ENCODE measurements at places on chromosomes 1 and 21.

- DNase-seq: no peak
Observed at GRCh38 chr1:4690951-4691675, 36.7 kb downstream of the AJAP1 start.

DNA sequence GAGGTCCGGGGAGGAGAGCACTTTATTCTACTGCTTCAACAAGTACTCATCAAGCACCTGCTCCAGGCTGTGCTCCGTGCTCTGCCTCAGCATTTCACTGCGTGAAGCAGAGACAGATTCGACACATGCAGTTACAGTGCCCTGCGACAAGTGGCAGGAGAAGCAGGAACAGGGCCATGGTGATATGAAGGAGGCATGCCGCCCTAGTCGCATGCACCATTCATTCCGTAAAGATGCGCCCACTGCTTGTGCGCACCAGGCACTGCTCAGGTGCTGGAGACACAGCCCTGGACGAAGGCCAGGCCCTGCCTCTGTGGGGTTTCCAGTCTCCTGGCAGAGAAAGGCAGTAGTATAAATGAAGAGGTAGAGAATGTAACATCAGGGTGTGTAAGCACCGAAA is 206.6 kb downstream of the HIVEP3 start:
- DNase-seq: no peak

DNA sequence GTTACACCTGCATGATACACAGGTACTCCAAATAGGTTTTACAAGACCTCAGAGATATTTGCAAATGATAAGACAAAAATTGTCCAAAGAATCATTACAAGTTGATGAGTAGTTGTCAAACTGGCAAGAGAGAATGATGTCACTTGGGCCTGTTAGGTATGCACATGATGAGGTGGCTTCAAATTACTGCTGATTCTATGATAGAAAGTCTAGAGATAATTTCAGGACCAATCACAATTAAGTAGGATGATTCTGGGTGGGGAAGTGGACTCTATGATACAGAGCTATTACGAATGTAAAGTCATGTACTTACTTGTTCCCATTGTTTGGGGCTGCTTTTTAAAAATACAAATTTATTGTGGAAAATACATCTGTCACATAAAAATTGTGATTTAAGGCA is 5.2 kb upstream of the SPRR1B start:
- no peak for DNase-seq

- no peak for DNase-seq
Observed at GRCh38 chr1:56973923-56974742, 8.3 kb upstream of the C8B start.

GRCh38 chr21:31383770-31384169 is 39.7 kb upstream of the TIAM1 start:
- no peak for DNase-seq

GRCh38 chr1:189550498-189550897 is 927.2 kb downstream of the BRINP3 start:
- no peak for DNase-seq

DNA sequence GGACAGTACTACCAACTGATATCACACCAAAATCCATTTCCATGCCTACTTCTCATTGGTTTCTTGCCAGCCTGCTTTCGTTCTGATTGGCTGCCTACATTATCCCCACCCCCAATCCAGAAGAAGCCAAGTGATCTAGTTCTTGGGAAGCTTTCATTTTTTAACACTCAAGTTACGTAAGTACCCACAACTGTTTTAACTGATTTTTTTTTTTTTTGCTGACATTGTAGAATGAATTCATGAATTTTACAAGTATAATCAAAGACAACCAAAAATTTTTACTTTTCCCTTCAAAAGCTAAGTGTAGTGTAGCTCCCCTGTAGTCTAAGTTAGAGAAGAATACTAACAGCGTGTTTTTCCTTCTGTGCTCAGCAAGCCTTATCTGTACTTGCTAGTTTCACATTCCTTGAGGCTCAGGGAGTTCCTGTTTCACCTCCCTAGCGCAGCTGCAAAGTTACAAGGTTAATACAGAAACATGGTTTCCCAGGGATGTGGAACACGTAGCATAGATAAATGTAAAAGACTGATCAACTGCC is at the start of gene SLC9C2:
Gene SLC9C2 (minus strand): TSS at position 17 of the 536 bp plus-strand sequence. CDS start 1,296 bp downstream, outside the sequence.
- no peak for DNase-seq

DNA sequence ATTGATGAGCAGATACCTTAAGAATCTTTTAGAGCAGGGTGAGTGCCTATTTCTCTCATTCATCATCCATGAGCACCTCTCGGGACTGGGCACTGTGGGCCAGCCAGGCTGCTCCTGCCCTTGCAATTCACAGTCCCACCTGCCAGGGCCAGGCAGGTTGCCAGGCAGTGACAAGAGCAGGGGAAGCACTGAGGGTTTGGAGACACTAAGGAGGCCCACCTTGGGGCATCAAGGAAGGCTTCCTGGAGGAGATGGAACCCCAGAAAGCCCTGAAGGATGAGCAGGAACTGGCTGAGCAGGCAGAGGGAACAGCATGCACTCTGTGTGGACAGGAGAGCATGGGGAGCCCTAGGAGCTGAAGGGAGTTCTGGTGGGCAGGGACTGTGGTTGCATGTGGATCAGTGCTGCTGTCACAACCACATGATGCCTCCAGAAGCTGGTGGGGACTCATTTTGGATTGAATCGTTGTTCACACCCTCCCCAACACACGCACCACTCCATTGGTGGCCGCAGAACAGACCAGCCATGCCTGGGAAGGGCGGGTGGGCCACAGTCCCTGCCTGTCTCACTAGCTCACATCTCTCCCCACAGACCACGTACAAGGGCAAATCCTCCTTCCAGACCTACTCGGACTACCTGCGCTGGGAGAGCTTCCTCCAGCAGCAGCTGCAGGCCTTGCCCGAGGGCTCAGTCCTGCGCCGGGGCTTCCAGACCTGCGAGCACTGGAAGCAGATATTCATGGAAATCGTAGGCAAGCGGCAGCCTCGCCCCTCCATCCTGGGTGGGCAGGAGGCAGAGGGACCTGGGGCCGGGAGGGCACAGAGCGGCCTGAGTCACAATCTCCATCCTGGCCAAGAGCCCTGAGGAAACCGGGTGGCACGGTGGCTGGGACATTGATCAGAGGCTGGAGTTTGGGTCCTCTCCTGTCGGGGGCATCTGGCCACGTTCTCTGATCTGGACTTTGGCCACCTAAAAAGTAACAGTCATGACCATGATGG is 55.1 kb downstream of the DISP3 start:
- no peak for DNase-seq

DNA sequence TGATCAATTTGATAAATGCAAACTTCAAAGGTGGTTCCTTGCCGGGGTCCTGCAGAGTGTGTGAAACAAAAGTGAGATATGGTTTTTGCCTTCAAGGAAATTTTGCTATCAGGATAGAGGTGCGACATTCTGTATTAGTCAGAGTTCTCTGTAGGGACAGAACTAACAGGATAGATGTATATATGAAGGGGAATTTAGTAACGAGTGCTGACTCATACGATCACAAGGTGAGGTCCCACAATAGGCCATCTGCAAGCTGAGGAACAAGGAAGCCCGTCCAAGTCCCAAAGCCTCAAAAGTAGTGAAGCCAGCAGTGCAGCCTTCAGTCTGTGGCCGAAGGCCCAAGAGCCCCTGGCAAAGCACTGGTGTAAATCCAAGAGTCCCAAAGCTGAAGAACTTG is 157.0 kb downstream of the RYR2 start:
- no peak for DNase-seq

- no peak for DNase-seq
Observed at GRCh38 chr1:211932231-211932932, 101.8 kb upstream of the LPGAT1 start.

GRCh38 chr1:159857889-159858288 is 4.6 kb downstream of the VSIG8 start:
- no peak for DNase-seq

- DNase-seq: no peak
Observed at GRCh38 chr1:225840223-225840610, 30.3 kb downstream of the EPHX1 start.

GRCh38 chr1:15799928-15800835 is 7.3 kb downstream of the UQCRHL start:
- DNase-seq: no peak

DNA sequence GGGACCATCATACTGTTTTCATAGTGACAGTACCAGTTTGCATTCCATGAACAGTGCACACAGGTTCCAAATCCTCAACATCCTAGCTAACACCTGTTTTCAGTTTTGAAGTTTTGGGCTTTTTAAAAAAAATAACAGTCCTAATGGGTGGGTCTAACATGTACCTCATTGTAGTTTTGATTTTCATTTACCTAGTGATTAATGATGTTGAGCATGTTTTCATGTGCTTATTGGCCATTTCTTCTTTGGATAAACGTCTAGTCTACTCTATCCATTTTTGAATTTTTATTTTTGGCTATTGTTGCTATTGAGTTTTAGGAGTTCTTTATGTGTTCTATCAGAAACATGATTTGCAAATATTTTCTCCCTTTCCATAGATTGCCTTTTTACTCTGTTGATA is 3.4 kb downstream of the GBP6 start:
- no peak for DNase-seq

DNA sequence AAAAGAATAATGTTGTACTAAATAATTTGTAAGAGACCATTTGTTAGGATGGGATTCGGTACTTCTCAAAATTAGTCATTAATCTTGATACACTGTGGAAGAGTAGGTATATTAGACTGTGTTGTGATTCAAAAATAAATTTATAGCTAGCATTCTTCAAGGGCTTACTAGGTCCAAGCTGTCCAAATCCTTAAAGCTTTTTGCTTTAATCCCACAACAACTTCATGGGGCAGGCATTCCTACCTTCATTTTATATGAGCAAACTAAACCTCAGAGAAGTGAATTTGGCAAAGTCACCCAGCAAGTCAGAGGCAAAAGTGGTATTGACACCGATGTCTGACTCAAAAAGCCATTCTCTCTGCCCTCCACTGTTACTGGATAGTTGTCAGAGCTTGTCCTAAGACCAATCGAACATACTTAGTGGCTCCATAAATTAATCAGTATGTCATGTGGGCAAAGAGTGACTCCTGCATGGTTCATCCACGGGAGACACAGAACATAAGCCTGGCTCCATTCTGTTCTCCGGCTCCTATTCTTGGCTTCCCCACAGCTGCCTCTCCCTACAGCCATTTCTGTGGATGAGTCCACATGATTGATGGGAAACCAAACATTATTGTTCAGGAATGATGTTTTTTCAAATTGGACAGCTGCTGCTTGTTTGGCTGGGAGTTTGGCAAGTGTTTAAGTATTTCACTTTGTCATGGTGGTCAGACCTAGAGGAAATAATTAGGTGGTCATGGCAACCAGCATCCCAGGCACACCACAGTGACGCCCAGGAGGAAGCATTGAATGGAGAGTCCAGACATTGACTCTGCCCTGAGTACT is 133.4 kb upstream of the FGGY start:
- no peak for DNase-seq

- no peak for DNase-seq
Observed at GRCh38 chr1:51644533-51645197, 27.8 kb downstream of the OSBPL9 start.

DNA sequence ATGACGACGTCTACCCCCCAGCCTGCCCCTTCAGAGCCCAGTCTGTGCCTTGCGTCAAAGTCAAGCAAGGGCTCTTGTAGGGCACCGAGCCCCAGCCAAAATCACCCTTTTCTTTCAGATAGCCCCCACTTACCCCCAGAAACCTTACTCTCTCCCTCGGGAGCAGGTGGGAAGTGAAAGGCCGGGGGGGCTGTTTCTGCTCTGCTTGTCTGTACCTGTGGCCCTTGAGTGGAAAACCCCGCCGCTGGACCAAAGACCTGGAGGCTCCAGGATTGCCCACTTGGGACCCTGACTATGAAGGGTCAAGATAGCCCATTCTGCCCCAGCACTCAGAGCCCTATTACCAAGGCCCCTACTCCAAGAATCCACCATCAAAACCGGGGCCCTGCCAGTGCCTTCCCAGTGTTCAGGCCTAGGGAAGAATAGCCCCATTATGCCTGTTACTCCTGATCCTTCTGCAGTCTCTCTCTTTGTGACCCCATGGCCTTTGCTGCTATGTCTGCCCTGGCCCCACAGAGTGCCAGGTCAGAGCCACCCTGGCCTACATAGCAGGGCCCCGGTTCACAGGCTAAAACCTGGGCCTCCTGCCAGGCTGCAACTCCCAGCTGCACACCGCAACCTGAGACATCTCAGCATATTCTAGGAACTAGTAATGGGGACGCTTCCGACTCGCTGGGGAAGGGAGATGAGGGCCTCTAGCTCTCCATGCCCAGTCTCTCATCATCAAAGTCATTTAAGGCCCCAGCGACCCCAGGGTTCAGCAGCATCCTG is 22.2 kb upstream of the HPDL start:
- no peak for DNase-seq

GRCh38 chr1:150820730-150821512 is 12.9 kb upstream of the CTSK start:
- DNase-seq: no peak
